EL (cell line): ENCODE measurements at places on chromosomes 3 and 15.

DNA sequence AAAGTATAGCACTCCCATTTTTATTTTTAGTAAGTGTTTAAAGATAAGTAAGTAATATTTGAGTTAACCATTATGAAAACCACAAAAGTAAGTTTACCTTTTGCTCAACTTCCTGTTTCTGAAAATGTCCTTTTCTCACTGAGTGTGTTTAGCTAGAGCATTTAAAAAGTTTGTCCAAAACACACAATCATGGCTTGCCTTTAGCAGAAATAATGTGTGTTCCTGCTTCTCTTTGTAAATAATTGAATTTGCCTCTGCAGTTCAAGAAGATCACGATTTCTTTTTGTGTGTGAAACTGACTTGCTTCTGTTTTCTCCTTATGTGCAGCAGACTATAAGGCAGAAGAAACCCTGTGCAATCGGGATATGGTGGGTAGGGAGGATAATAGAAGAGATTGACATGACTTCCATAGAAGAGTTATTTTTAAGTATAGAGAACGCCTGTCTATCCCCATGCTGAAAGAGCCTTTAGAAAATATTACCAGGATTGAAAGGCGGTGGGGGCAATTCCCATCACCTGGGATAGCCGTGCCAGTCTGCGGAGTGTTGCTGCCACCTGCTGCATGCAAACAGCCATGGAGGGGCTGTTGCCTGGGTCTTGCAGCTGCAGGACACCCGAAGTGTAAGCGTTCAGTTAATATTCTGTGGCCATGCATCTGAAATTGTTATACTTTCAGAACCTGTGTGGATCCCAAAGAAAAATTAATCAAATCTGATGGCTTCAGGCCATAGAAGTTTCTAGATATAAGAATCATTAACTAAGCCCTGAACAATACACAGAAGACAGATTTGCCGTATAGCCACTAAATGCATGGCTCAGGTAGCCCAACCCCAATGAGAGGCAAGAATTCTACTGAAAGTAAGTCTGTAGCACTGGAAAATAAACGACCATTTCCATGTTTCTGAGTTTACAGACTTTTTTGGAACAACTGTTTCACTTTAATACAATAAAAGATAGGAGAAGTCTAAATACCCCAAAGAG is 2.4 kb upstream of the CD96 start:
- DNase-seq, result peak; percentile 64

DNA sequence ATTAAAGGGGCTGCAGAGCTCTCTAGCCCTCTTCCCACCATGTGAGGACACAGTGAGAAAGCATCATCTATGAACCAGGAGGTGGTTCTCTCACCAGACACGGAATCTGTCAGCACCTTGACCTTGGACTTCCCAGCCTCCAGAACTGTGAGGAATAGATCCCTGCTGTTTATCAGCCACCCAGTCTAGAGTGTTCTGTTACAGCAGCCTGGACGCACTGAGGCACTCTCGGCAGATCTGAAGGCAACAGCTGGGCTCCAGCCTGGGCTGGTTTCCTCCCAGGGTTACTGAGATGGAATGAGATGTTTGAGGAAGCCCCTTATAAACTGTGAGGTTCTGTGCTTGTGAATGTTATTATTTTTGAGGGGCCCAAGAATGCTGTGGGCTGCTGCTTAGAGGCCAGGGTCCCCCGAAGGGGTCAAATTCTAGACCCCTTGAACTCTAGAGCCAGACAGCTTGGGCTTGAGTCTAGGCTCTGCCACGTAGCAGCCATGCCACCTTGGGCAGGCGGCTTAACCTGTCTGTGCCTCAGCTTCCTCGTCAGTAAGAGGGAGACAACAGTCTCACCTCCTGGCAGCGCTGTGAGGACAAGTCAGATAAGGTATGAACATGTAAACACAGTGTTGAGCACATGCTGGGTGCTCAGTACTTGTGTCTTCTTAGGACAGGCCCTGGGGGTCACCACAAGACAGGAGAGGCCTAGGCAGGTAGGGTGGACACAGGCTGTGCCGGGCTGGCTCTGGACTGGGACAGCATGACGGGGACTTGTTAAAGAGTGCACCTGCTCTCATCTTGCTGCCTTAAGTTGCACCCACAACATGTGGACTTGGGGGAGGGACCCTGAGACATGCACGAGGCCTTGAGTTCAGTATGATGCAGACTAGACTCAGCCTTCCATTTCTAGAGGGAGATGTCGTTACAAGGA is 49.2 kb downstream of the MGLL start:
- DNase-seq, result no peak

DNA sequence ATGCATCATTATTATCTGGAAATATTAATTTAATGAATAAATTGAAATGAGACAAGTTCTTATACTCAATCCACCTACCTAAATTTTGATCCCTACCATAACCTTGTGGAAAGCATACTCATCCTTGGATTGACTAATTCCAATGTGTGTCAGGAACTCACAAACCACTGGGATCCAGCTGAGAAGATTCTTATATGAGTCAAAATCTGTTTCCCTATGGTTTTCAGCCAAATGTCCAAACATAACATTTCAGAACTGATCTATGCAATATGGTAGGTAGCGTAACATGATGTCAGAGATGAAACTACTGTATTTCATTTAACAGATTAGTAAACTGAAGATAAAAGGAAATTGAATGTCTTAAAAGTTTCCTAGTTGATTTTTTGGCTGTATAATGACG is 250.0 kb downstream of the PLOD2 start:
- no peak for DNase-seq

DNA sequence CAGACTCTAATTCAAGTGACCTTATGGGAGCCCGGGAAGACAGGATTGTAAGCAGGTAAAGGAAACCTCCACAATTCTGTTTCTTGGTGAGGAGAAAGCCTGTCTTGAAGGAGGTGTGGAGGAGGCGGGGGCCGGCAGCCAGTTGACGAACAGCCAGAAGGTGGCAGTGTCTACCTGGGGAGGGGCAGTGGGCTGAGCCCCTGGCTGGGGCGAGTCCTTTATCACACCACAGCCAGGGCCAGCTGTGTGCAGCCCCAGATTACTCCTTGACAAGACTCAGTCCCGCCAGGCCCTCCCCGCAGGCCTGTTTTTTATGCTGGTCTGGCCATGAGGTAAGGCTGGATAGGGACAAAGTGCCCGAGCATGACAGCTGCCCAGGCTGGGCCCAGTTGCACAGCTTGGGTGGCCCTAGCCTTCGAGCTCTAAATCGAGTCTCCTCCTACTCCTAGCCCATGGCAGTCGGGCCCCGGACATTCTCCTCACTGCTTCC is 40.9 kb upstream of the IDH2 start:
- peak; percentile 54 for DNase-seq

DNA sequence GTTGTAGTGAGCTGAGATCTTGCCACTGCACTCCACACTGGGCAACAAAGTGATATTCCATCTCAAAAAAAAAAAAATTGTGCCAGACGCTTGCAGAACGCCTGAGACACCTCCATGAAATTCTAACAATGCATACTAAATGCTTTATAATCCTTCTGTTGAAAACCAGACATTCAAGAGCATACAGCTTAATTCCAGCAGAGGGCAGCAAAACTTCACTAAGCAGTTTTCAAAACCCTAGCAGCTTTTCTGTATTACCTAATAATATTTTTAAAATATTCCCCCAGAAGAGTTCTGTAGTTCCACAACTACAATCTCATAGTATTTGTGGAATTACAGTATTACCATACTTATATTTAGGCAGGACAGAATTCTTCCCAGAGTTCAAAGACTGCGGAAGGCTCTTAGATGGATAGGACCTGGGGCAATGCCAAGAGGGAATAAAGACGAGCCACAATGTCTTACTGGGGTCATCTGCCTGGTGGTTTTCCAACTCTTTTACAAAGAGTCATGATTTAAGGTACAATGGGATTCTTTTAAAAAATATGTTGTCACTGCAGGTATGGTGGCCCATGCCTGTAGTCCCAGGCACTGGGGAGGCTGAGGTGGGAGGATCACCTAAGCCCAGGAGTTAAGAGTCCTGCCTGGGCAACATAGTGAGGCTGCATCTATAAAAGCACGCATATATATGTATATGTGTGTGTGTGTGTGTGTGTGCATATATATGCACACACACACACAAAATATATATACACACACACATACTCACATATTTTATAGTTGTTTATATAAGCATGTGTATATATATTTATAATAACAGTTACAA is 19.6 kb upstream of the TASOR start:
- DNase-seq, result peak; percentile 67

DNA sequence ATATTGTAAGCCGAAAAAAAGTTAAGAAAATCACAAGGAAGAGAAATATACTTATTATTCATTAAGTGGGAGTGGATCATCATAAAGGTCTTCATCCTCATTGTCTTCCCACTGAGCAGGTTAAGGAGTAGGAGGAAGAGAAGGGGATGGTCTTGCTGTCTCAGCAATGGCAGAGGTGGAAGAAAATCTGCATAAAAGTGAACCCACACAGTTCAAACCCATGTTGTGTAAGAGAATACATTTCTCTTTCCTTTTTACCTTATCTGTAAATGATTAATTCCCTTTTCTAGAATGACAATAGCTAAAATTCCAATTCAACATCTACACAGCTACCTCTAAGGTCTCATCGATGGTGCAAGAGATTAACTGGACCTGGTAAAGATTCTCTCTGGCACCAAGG is 904.6 kb downstream of the EPHA3 start:
- no peak for DNase-seq

- DNase-seq, result no peak
Measured at GRCh38 chr3:103006526-103007183, 571.8 kb downstream of the ZPLD1 start.

- DNase-seq, result no peak
Measured at GRCh38 chr3:127037418-127037841, 54.5 kb downstream of the PLXNA1 start.

GRCh38 chr15:78811825-78812183 is 540 bp upstream of the ADAMTS7 start:
- no peak for DNase-seq

- DNase-seq, result no peak
Measured at GRCh38 chr3:41029356-41029755, 169.9 kb upstream of the CTNNB1 start.

GRCh38 chr3:156997351-156997750 is 162.6 kb downstream of the CCNL1 start:
- peak; percentile 37 for DNase-seq

GRCh38 chr3:152202976-152203626 is 65.6 kb upstream of the MBNL1 start:
- no peak for DNase-seq

DNA sequence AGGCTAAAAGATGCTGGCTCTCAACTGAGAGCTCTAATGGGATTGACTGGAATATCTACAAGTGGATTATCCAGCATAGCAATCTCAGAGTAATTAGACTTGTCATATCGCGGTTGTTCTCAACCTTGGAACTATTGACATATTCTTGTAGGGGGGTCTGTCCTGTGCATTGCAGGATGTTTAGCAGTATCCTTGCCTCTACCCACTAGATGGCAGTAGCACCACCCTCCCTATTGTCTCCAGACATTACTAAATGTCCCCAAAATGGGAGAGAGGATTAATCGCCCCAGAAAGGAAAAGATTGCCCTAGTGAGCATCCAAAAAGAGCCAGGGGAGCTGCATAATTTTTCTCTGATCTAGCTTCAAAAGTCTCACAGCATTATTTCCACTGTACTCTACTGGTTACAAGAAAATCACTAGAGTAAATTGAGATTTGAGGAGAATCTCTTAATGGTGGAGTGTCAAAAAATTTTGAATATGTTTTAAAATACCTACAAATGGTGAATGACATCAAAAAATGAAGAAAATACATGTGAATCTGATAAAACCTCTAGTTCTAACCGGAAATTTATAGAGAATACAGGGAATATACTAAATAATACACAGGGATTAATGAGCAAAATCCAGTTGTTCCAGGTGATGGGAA is 388.2 kb upstream of the AGTR1 start:
- DNase-seq, result peak; percentile 66

DNA sequence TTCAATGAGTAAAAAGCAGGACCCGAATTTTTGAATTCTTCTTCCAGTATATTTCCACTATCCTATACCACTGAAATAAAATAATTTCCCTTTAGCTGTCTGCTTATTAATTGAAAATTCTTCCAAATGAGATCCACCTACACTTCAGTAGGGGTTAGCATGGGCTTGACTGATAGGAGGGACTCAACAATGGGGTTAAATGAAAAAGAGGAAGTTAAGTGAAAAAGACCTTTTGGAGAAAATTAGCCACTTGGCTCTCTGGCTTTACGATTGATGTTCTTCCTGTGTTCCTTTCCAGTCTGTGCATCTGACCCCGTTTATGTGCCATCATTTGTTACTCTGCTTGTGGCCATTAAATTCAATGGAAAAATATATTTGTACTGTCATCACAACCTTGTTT is 54.0 kb upstream of the GCNT3 start:
- no peak for DNase-seq

DNA sequence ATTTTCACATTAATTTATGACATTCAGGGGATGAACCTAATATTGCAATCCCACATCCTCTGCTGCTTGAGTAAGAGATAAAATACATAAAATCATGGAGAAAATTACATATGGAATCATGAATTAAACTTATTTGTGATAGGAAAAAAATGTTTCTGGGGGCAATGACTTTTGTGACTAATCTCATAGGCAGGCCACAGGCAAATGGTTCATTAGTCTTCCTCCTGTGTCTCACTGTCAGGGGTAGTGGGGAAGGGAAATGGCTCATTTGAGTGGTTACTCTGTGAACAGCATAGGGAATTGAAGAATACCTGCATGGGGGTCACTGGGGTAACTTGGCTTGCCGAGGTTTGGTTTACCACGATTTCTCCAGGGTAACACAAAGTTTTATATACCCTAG is 72.0 kb downstream of the TFG start:
- DNase-seq, result peak; percentile 85

DNA sequence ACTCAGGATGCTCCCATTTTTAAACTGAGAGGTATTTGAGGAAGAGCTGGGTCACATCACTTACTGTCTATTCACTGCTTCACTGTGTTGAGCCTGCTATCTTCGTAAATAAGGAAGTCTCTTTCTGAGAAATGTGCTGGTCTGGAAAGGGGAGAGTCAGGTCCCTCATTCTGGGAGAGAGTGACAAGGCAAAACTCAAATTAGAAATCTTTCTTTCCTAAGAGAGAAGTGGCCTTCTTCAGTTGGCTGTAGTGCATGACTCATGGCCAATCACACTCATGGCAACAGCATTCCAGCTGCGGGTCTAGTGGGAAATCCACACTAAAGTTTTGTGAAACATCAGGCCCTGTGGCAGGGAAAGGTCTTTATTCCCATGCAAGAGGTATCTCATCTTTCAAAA is 11.5 kb upstream of the TIMP4 start:
- DNase-seq, result peak; percentile 34

DNA sequence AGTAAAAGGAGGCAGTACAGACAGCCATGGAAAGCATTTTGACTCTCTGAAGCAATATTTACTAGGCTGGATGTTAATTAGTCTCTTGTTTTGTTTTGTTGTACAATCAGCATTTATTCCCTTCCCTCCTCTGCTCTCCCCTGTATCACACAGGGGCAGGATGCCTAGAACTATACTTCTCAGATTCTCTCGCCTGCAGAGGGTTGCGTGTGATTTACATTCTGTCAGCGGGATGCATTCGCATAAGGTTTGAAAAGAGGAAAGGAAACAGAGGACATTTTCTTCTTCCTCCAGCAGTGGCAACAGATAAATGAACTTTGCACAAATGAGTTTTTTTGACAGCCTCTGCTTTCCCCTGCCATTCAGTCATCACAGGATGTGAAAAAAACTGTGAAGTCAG is 188.3 kb downstream of the RSL24D1 start:
- no peak for DNase-seq

GRCh38 chr3:57877116-57877515 is 121.0 kb downstream of the SLMAP start:
- no peak for DNase-seq

GRCh38 chr3:9109568-9109914 is 139.9 kb downstream of the SRGAP3 start:
- DNase-seq, result no peak

GRCh38 chr15:98442379-98442833 is 205.9 kb upstream of the IGF1R start:
- DNase-seq, result peak; percentile 85

- DNase-seq, result peak; percentile 22
Measured at GRCh38 chr3:16697443-16698147, 92.4 kb upstream of the DAZL start.
